Neural crest cell (in vitro differentiated cells): ENCODE measurements at places on chromosomes 6 and 20. TPM values are rescaled to one million over a fixed set of nuclear protein-coding genes. Genes with fewer than 3 reads are reported as not detected.
A peak's percentile ranks its signal among the peaks of the same experiment; 100 is the strongest.

DNA sequence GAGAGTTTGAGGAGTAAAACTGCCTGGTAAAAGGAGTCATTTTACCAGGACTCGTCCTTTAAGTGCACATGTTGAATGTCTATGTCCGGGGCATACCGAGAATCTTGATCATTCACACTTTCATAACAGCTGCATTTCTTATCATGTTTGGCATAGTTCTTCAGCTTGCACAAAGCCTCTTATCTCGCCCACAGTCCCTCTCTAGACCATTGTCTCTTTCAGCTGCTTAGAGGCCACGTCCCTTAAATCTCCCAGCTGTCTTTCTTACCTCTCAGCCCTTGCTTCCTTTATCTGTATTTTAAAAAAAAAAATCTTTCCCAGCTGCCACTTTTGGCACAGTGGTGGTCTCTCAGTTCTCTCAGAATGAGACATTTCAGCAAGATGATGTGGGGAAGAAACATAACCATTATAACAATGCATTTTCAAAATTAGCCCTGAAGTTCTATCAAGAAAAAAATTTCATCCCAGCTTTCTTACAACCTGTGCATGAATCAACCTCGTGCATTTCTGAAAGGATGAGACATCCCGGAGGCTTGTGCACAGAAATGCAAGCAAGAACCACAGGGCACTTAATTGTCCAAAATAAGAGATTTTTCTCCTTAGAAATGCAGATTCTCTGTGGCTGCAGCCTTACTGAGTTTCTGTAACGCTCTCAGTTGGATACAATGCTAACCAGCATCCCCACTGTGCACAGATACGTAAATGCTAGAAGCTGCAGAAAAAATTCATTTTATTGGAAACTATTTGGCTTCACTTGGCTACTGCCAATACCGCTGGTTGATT, 24.2 kb downstream of the RBM24 start:
- DNase-seq = no peak

DNA sequence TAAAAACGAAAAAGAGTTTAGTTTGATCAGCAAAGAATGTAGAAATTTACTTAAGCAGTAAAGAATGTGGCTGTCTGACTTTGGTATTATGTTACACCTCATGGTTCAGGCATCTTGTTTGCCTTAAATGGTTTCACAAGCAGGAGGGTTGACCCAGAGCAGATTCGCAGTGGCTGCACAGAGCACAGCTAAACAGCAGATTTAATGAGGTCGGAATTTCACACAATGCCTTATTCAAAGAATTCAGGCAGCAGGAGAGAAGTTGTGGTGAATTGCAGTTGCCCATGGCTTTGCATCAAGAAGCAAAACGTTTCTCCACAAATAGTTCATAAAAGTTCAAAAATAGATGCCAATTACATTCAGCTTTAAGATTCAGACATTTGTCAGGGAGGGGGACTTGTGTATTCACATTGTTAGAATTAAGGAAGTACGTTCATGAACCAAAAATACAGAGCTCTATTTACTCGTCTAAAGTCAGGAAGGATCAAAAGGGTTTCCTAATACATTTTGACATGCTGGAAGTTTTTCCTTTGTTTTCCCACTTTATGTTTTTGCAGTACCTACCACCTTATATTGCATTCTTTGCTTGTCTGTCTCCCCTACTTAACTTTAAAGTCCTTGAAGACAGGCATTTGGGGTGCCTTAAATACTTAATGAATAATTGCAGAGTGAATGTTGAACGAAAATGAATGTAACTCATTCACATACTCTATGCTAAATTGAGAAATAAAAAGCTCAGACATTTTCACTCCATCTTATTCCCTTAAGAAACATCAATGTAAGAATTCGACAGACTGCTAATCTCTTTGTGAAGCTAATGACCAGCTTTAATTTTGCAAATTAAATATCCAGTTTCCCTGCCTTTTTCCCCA, 1163.6 kb upstream of the CITED2 start:
- DNase-seq = peak; percentile 15

DNA sequence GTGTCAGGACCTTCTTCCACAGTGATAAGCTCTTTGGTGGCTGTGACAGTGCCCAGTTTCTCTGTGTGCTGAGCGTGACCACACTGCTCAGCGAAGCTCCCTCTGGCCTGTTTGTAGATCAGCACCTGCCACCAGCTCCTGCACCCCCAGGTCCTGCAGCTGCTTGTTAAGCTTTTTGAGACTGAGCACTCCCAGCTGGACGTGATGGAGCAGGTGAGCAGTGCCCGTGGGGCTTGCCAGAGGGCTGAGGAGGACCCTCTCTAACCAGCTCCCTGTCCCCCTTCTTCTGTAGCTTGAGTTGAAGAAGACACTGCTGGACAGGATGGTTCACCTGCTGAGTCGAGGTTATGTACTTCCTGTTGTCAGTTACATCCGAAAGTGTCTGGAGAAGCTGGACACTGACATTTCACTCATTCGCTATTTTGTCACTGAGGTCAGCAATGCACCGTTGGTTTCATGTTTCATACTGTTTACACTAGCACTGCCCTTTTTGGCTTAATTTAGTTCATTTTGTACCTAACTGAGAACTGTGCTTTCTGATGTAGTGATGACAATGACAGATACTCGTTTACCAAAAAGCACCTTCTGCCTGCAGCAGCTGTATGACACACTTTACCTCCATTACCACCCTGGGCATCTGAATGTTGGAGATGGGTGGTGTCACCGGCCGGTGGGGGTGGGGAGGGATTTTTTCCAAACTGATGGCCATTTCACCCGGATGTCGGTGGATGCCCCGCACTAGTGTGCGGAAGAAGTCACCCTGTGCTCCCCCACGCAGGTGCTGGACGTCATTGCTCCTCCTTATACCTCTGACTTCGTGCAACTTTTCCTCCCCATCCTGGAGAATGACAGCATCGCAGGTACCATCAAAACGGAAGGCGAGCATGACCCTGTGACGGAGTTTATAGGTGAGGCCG, 12.5 kb downstream of the NELFCD start:
- DNase-seq = no peak

DNA sequence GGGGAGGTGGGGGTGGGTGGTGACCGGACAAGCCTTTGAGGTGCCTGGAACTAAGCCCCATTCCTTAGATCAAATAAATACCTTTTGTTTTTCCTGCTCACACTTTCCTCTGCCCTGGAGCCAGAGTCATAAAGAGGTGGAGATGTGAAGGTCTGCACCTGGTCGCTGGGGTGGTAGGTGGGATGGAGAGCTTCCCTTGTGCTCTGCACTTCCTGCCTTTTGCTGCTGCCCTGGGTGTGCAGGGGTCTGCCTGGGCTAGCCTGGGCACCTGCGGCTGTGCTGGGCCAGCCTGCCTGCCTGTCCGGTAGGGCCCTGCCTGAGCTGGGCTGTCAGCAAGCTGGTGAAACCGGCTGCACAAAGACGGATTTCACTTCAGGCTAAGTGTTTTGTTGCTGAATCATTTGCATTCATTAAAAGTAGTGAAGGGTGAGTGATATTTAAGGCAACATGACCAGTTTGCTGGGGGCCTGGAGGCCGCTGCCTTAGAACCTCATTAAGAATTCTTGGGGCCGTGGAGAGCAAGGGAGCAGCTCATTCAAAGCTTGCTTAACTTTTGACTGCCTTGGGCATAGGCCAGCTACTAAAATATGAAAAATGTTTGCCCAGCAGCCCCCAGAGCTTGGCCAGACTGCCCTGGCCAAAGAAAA, 20.5 kb downstream of the PTK7 start:
- peak; percentile 12 for DNase-seq

STX11 gene
- not detected in 2 replicates for total RNA-seq
